Posterior vena cava (tissue), 2 donors: ENCODE measurements at places on chromosomes 5 and 9. TPM values are rescaled to one million over a fixed set of nuclear protein-coding genes. Genes with fewer than 3 reads are reported as not detected.

The OR1N1 gene
- total RNA-seq = not detected

The RANBP3L gene
- total RNA-seq = 2.2 TPM

The PCDHGA12 gene
- total RNA-seq = 5.2 TPM

The ARSI gene
- total RNA-seq = 1.3 TPM

The ADAMTS13 gene
- total RNA-seq = 0.48 TPM

DNA sequence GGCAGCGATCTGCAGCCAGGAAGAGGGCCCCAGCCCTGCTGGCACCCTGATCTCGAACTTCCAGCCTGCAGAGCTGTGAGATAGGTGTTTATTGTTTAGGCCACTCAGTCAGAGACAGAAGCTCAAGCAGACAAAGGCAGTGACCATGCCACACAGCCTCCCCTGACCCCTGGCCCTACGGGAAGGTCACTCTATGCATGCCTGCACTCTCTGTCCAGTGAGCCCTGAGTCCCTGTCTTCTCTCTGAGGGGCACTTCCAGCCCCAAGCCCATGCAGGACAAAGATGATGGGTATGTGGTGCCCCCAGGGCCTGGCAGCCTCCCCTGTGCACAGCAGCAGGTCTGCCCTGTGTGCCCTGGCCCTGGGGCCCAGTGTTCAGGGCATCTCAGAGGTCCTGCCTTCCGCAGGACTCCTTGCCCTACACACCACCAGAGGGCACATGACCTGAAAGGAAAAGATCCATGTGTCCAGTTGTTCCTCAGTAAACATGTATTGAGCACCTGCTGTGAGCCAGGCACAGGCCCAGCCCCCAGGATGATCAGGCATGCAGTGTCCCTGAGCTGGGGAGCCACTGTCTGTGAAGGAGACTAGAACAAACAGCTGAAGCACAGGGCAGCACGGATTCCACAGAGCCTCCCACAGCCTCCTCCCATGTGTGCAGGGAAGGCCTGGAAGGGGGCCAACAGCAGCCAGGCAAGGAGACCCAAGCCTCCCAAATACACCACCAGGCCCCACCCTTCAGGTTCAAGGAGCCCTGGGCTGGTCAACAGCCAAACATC lies 109.3 kb downstream of the ATPSCKMT start:
- no peak for DNase-seq

- no peak for DNase-seq
Observed at GRCh38 chr5:106393276-106393675, 1277.5 kb downstream of the EFNA5 start.

GRCh38 chr5:5217371-5217770 lies 77.2 kb downstream of the ADAMTS16 start:
- no peak for DNase-seq

DNA sequence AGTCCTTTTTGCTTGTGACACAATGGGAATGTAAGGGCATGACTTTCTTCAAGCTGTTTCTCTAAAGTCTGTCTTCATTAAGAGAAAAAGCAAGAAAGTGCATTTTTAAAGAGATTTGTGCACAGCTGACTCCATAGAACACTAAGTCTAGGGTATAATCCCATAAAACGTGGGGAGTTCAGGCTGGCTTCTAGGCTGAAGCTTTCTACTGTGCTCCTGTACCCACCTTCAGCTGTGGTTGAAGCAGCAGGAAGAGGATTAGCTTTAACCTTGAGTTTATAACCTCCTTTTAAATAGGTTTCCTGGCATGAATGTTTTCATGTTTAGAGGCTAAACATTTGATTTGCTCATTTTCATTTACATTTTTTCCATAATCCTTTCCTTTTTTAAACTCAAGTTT lies 126.4 kb downstream of the HACD4 start:
- DNase-seq = no peak

DNA sequence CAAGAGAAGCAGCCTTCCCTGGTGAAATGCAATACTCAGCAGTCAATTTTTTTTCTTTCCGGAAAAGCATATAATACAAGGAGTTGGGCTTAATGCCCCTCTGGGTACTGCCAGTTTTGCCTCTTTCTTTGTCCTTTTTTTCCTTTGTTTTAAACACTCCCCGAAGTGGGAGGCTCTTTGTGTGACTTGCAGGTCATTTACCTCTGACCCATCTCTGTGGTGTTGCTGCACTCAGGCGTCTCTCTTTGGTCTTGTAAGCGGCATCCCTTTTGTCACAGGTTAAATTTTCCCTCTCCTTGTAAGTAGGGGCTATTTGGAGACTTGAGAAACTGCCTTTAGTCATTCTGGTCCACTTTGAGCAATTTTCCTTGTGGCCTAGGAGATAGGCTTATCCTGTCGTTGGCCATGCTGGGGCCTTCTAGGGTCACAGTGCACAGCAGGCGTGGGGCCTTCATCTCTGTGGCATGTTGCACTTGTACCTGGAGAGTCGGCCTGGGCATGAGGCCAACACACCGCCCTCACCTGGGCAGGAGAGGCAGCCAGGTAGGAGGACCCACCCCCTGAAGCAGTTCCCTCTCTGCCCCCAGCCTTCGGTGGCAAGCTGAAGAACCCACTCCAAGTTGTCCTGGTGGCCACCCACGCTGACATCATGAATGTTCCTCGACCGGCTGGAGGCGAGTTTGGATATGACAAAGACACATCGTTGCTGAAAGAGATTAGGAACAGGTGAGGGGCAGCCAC lies 27.7 kb upstream of the CTSL start:
- DNase-seq = no peak

DNA sequence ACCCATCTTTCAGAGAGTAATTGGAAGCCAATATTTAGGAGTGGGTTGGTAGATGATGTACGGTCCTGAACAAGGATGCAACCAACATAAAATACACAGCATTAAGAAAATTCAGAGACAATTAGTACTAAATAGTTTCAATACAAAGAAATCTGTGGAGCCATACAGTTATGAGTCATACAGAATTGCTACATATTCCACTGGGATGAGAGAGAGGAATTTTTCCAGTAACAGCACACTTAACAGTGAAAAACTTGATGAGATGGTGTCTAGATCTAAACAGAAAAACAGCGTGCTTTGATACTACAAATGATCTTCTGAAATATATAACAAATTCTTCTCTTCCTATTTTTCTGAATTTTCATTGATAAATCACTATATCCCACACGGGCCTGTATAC lies 1999.3 kb upstream of the CDH9 start:
- no peak for DNase-seq

- no peak for DNase-seq
Observed at GRCh38 chr9:121709798-121710197, 58.4 kb downstream of the DAB2IP start.

DNA sequence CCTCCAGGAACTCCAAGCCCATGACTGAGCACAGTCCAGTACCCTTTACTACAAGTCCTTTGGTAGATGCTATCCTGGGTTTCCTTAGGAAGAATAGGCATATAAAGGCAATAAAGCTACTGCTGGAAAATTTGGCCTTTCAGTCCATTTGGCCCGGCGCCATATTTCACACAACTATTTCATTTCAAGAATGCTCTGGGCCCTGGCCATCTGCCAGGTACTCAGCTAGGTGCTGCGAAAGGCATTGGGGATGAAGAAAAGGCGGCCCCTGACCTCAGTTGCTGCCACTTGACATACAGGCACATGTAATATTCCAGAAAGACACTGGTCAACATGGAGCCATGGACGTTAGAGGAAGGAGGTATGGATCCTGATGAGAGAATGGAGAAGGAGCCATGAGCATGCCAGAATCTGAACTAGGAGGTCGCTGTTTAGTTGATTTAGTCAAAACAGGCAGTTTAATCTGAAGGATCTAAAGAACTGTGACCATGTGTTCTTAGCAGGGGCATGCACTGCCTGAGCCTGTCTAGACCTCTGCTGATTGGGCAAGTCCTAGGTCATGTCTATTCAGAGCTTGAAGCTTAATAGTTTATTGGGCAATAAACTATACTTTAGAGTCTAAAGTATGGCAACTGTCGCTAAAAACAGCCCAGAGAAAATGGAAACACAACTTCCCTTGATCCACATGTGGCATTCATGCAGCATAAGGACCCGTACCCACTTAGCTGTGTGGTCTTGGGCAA lies 149.3 kb downstream of the MELK start:
- peak; percentile 71 for DNase-seq

DNA sequence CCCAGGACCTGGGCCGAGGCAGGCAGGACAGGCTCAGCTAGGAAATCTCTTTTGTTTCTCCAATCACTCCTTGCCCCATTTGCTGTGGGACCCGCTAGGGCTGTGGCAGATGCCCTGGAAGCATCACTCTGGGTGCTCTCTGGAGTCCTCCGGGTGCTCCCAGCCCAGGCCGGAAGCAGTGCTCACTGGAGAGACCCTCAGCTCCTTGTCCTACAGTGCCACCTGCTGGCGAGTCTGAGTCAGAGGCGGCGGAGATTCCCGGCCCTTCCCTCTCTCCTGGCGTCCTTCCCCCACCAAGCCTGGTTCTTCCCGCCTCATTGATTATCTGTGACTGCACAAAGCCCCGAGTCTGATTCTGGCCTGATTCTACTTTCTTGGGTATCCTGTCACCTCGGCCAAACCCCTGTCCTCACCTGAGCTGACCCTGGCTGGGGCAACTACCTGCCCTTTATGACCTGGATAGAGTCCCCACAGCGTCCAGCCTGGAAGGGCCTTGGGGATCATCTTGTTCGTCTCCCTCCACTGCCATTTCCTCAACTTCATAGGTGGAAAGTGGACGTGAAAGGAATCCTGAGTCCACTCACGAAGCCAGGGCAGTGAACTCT lies 7.3 kb upstream of the BARHL1 start:
- peak; percentile 93 for DNase-seq

GRCh38 chr5:149221731-149222342 lies 49.8 kb upstream of the AFAP1L1 start:
- no peak for DNase-seq

GRCh38 chr9:127546125-127546832 lies 65.8 kb upstream of the STXBP1 start:
- DNase-seq = no peak

DNA sequence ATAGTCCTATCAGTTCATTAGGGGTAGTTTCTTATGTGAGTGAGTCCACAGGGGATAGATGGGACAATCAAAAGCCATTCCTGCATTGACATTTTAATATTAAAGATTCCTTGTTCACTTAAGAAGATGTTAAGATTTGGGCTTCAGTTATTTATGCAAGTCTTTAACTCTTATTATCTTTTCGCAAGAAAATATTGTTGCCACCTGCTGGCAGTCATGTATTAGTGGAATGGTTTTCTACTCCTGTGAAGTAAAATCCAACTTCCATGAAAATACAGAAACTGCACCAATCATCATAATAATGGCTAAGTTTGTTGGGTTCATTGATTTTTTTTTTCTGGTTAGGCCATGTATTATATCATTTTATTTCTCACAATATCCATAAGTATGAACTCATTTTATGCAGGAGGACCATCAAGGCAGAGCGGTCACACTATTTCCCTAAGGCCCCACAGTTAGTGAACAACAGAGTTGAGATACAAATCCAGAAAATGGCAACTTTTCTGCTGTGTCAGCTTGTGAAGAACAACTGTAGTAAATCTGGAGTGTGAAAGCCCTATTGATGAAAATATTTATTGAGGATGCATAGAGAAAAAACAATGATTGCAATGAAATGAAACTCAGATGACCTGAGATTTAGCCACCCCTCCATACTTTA lies 88.5 kb upstream of the TXNDC8 start:
- DNase-seq = no peak

DNA sequence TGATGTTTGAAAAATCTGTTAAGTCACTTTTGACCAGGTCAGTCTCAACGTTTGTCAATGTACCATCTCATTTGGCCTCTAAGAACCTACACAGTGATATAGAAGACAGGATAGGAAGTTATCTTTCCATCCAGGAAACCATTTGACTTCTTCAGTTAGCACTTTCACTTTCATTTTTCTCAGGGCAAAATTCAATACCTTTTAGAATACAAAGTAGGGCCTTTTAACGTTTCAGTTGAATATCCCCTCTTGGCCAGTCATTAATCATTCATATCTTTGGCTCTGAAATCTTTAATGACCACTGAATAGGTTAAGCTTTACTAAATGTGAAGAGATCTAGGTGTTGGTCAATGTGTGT lies 101.1 kb upstream of the GNAQ start:
- no peak for DNase-seq

GRCh38 chr5:151171529-151171928 lies 13.9 kb upstream of the ANXA6 start:
- no peak for DNase-seq

- no peak for DNase-seq
Observed at GRCh38 chr9:127805620-127806019, 2.9 kb downstream of the FPGS start.
